ENCODE measurements at places on chromosomes 12 and 14. TPM values are rescaled to one million over a fixed set of nuclear protein-coding genes. Genes with fewer than 3 reads are reported as not detected.
A peak's percentile ranks its signal among the peaks of the same experiment; 100 is the strongest.

GRCh38 chr14:92397150-92397952 is 74.4 kb downstream of the SLC24A4 start:
- no peak for DNase-seq

- peak; percentile 43 for DNase-seq
Measured at GRCh38 chr14:36751106-36751505, 89.4 kb downstream of the PAX9 start.

Gene CCDC38
- total RNA-seq, result not detected

DNA sequence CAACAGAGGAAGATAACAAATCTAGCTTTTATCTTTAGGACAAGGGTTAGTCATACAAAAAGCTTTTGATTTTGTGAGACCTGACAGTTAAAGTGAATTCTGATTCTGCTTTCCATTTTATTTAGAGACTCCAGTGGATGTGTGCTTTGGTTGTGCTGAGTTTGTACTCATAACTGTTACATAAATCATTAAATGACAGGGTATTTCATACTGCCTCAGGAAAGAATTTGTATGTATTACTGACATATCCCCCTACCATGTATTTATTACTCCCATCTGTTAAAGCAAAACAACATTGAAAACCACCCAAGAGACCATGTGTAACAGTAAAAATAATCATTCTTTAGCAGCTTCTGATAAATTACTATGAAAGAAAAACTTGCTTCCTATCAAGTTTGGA is 242.9 kb upstream of the RPL10L start:
- DNase-seq, result no peak

Gene RPS6KA5
- 15.2 TPM for total RNA-seq

GRCh38 chr12:123896767-123897166 is 75.9 kb downstream of the CCDC92 start:
- DNase-seq, result no peak

DNA sequence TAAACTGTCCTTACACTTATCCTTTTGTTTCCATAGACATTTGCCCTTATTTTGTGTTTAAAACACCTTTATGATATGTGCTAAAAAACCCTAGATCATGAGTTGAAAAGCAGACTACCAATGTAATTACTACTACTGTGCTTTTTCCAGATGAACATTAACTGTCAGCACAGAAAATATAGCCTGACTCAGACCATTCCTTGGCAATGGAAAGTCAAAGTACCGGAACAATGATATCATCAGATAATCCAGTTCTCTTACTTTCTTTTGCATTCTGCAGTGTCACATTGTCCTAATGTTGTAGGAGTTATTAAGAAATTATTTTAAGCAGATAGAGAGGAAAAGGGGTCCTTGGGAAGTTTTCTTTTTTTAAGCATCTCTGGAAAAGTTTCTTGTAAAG is 1189.0 kb upstream of the FLRT2 start:
- no peak for DNase-seq

DNA sequence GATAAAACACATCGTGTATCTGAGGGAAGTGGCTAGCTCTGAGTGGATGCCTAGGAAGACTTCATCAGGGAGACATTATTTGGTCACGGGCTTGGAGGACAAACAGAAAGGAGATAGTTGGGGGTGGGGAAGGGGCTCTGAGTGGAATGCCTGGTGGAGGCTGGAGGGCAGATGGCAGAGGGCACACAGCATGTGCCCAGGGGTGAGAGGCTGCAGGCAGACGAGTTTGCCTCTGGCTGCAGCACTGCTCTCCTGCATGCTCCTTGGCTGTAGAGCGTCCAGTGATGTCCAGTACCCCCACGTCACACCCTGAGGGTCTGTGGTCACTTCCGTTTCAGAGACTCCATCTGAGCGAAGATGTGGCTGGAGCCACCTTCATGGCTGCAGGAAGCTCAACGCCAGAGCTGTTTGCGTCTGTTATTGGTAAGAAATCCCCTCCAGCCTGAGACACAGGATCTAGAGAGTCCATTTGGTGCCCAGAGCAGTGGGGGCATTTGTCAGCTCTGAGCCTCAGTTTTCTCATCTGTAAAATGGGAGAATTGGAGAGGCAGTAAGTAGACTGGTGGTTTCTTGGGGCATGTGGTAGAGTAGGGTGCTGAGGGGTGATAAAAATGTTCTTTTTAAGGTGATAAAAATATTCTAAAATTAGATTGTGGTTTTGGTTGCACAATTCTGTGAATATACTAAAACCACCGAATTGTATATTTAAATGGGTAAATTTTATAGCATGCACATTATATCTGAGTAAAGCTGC is 71.7 kb upstream of the RIN3 start:
- DNase-seq, result no peak

Gene WNT5B
- 5.9 TPM for total RNA-seq

Gene KRT2
- total RNA-seq, result not detected

- DNase-seq, result no peak
Measured at GRCh38 chr14:84064316-84065125, 1465.4 kb upstream of the FLRT2 start.

Gene CNPY2
- 144 TPM for total RNA-seq

GRCh38 chr14:93078870-93079269 is 36.9 kb downstream of the ITPK1 start:
- DNase-seq, result no peak

GRCh38 chr12:96054244-96054610 is 18.8 kb upstream of the LTA4H start:
- no peak for DNase-seq

Gene TSPAN19
- not detected for total RNA-seq

Gene PIANP
- total RNA-seq, result 1.2 TPM

Gene VSX2
- total RNA-seq, result not detected

GRCh38 chr12:64446295-64446694 is 5.6 kb upstream of the TBK1 start:
- no peak for DNase-seq

DNA sequence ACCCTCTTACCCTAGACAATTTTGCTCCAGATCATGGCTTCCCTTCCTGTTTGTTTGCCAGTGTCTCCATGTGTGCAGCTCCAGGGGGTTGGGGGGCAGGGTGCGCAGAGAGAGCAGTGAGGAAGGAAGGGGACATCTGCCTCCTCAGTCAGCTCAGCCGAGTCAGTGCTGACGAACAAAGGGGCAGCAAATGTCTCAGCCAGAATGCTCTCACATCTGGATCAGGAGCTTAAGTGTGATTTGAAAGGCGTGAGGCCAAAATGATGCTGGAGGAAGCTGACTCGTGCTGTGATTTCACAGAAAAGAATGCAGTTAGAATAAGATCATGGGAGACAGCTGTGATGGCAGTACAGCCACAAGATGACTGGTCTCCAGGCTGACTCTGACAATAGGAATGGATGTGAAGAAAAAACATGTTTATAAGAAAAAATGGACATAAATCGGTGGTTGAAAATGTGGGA is 27.1 kb upstream of the CDK17 start:
- peak; percentile 30 for DNase-seq

Gene MSI1
- 11.7 TPM for total RNA-seq

- peak; percentile 34 for DNase-seq
Measured at GRCh38 chr12:55499810-55500252, 7.7 kb downstream of the OR6C68 start.

- no peak for DNase-seq
Measured at GRCh38 chr12:6500466-6500865, 6.6 kb downstream of the NCAPD2 start.

DNA sequence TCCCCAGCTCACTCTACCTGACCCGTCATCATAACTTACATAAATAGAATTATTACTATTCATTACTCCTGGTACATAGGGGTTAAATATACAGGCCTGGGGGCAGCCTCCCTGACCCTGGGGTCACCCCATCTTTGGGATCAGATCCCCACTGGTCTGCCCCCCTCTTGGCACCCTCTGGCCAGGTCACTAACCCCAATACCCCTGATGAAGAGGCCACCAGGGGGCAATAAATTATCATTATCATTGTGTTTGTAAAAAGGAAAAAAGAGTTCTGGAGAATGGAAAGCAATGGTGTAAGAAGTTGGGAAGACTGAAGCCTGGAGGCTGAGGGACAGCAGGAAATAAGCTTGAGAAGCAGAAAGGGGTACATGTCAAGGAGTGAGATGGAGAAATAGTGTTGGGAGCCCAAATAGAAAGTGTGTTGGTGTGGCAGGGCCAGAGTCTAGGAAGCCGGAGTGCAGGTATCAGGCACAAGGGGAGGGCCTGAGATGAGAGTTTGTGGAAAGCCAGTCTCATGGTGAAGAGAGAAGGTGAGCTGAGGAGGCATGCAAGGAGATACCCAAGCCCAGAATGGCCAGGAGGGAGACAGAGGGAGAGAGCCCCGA is 6.1 kb upstream of the AAAS start:
- no peak for DNase-seq

GRCh38 chr12:32896432-32897280 is at the start of gene PKP2:
TSS of gene PKP2 (minus strand) at chr12:32896777. CDS start at chr12:32896731, 46 bp downstream.
- peak; percentile 94 for DNase-seq

DNA sequence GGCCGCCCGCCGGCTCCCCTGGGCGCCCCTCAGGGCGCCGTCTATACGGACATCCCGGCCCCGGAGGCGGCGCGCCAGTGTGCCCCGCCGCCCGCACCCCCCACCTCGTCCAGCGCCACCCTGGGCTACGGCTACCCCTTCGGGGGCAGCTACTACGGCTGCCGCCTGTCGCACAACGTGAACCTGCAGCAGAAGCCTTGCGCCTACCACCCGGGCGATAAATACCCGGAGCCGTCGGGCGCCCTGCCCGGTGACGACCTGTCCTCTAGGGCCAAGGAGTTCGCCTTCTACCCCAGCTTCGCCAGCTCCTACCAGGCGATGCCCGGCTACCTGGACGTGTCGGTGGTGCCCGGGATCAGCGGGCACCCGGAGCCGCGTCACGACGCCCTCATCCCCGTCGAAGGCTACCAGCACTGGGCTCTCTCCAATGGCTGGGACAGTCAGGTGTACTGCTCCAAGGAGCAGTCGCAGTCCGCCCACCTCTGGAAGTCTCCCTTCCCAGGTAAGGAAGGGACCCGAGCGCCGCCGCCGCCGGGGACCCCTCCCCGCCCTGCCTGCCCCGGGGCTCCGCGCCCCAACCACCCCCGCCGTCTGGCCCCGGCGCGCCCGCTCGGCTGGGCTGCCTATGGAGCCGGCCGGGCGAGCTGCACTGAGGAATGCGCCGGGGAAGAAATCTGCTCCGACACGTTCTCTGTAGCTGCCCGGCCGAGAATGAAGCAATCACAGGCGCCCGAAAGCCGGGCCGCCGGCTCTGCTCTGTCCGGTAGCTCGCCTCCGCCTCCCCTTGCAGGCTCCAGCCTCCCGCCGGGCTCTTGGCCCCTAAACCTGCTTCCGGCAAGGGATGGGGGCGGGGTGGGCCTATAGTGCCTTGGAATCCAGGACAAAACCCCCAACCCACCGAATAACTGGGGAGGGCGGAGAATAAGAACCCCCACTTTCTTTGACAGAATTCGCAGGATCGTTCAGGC is 794 bp downstream of the HOXC13 start:
- no peak for DNase-seq

Gene PELI2
- 9.8 TPM for total RNA-seq

Gene TXNDC16
- 10.6 TPM for total RNA-seq

DNA sequence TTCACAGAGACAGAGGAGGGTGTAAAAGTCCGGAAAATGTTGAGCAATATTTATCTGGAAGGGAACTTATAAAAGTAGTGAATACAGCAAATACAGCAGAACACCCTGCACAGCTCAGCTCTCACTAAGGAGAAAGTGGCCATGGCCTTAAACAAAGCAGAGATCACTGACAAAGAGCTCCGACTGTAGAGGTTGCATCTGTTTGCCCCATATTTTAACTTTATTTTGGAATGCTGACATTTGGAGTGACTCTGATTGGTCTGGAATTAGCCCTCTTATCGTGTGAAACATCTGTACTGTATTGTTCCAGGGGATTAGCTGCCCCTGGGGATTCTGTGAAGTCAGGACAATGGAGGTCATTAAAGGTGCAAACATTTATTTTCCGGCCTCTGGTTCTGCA is 1275.7 kb upstream of the FLRT2 start:
- no peak for DNase-seq

- no peak for DNase-seq
Measured at GRCh38 chr14:51733147-51733546, 81.4 kb downstream of the FRMD6 start.

DNA sequence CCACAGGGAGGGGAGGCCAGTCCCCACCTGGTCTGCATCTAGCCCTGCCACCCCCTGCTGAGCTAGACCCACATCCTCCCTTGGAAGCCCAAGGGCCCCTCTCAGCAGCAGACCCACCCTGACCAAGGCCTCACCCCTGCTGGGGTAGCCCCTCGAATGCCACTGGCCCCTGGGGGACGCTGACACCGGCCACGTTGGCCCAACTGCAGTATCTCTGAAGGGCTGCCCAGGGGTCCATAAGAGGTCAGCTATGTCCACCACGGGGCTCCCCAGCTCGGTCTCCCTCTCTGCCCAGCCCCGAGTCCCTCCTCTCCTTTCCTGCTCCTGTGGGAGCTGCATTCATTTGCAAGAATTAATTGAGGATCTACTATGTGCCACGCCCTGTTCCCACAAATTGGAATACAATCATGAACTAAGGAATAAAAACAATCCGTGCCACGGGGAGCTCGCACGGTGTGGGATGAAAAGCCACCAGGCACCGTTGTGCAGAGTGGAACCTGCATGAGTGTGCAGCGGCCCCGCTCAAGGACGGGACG is 71.4 kb downstream of the GALNT9 start:
- no peak for DNase-seq

Gene STAB2
- 0.56 TPM for total RNA-seq

Gene EEA1
- 38.7 TPM for total RNA-seq

- DNase-seq, result no peak
Measured at GRCh38 chr12:3463921-3464320, 27.1 kb upstream of the PRMT8 start.

GRCh38 chr14:68367536-68367935 is 425.3 kb downstream of the ZFP36L1 start:
- DNase-seq, result no peak

- DNase-seq, result no peak
Measured at GRCh38 chr12:126676434-126676833, 1590.5 kb upstream of the TMEM132C start.

DNA sequence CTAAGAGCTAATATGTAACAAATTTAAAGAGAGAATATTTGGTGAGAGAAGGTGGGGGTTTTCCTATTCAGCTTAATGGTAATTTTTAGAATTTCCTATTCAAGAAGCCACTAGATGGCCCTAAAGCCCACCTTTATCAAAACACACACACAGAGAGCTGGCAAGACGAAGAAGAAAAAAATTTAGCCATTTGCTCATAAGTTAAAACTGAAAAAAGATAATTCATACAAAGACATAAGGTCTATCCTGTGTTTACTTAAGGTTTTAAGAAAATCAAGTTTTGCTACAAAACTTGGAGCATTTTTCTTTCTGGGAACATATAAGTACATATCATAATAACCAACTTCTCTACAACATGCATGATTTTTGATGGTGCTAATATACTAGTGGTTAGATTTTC is 46.8 kb upstream of the PCED1B start:
- DNase-seq, result no peak

Gene PCED1B
- 2.1 TPM for total RNA-seq

Data from colonic mucosa (tissue), 4 donors.